ENCODE measurements at places on chromosomes 6 and 20.

DNA sequence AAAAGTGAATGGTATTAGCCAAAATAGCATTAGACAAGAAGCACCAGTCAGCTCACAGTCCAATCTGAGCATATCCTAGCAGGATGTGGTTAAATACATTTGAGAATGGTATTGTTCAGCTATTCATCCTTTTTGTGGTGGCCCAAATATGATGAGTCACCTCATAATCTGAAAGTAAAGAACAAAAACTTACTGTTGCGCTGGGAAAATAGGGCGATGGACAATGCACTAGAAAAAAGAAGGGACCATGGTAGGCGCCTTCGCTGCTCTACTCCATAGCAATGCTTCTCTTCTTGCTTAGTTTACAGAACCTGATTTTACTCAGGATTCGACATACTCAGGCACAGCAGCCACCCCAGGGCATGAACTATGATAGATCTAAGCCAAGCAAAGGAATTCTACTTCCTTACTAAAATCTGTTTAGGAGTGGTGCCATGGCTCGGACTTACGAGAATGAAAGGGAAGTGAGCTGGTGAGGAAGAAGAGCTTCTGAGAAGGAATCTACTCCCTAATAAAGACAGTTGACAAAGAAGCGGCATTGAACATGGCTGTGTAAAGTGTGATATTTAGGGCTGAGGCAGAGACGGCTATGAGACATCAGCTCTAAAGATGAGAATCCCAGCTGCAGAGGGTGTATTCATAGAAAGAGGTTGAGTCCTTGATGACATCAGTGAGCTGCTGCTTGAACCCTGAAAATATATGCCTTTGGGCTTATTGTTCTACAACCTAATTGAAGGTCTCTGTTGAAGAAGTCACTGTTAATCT is 16.6 kb upstream of the FBXO9 start:
- no peak for DNase-seq

DNA sequence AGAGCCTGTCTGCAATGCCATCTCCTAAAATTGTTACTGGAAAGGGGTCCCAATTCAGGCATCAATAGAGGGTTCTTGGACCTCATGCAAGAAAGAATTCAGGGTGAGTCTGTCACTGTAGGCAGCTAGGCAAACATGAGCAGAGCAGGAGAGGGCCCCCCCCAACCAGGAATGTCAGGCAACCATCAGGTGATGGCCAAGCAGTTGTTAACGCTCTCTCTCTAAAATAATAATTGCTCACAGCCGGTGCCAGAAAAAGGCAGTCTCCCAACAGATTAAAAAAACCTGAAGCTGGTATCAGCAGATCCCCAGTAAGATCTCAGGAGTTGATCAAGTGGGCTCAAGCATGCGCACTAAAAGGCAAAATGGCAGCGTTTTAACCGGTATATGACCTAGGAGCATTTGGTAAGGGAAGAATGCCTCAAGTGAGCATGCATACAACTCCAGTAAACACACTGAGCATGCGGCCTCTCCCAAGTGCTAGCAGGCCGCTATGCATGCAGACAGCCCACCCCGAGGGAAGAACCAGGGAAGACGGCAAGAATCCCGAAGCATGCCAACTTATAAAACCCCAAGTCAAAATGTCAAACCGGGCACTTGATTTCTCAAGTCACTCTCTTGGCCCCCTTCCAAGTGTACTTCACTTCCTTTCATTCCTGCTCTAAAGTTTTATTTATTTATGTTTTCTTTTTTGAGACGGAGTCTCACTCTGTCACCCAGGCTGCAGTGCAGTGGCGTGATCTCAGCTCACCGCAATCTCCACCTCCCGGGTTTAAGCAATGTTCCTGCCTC is 44.0 kb upstream of the RNGTT start:
- DNase-seq: no peak

DNA sequence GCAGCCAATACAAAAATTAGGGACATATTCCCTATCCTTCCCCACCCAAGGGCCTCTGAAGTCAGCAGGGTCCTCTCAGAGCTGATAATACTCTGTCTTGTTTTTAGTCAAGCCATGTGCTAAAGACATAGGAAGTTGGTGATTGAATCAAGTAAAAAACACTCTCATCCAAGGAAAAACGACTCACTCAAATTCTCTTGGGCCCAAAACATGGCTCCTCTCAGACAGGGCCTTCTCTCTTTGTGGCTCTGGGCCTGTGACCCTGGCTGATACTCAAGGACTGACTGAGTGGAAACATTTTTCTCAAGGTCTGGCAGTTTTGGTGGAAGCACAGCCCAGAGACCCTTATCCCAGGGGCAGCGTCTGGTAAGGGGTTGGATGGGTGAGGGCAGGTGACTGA is 5.9 kb upstream of the SCML4 start:
- DNase-seq: no peak

- no peak for DNase-seq
Measured at GRCh38 chr6:104431096-104431495, 428.6 kb downstream of the HACE1 start.

- DNase-seq: no peak
Measured at GRCh38 chr6:69887714-69888345, 21.5 kb downstream of the COL19A1 start.

GRCh38 chr6:134176264-134176975 is 124.0 kb upstream of the SLC2A12 start:
- DNase-seq: no peak

DNA sequence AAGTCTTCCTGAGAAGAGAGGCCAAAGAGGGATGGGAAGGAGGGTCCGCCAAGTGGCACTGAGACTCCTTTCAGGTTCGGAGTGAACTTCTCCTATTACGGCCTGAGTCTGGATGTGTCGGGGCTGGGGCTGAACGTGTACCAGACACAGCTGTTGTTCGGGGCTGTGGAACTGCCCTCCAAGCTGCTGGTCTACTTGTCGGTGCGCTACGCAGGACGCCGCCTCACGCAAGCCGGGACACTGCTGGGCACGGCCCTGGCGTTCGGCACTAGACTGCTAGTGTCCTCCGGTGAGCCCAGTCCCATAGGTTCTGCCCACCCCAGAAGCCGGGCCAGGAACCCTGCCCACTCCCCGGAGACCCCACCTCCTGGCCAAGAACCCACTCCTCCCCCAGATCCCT is 4.1 kb downstream of the SLC22A7 start:
- no peak for DNase-seq

DNA sequence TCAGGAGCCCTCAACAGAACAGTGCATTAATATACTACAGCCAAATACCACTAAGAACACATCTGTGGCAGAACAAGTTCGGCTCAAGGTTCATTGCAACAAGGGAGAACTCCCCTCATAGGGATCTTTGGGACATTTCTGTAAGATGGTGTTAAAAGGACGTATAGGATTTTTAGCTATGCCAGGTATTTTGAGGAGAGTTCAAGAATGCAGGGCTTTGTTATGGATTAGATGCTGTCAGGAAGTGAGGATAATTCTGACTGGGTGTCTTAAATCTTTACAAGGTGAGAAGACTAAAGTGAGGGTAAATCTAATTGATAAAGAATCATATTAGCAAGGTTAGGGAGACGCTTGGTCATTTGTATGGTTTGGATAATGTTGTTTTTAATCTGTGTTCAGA is 83.7 kb upstream of the AHI1 start:
- no peak for DNase-seq

DNA sequence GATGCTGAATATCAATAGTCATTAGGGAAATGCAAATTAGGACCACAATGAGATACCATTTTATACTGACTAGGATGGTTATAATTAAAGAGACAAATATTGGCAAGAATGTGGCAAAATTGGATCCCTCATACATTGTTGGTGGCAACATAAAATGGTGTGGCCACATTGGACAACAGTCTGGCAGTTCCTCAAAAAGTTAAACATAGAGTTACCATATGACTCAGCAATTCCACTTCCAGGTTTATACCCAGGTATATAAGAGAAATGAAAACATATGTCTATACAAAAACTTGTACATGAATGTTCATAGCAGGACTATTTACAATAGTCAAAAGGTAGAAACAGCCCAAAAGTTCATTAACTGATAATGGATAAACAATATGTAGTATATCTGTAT is 2.0 kb upstream of the CRIP3 start:
- no peak for DNase-seq

DNA sequence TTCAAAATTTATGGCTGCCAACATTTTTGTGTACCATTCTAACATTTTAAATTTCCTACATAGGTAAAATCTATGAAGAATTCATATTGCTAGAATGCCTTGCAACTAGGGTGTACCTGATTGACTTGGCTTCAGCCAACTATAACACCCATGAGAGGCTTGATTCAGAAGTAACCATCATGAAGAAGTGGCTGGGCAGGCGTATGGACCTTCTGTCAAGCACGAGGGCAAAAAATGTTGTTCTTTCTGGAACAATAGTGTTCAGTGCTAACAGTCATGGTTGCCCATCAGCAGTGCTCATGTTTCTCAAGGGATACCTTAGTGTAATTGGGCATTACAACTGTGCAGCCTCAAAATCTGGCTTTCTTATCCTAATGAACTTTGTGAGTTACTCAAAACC is 42.9 kb downstream of the ID4 start:
- no peak for DNase-seq

DNA sequence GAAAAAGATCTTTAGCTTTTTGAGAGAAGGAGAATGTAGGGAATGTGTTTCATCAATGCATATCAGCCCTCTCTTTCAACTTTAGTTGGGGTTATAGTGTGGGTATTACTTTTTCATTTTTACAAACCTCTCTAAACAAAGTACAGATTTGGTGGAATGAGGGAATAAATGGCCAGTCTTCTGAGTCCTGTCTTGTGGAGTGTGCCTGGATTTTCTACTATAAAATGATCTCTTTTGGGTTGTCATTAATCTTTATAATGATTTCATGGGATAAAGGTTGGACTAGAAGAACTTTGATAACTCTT is 209.3 kb downstream of the RNF144B start:
- no peak for DNase-seq

DNA sequence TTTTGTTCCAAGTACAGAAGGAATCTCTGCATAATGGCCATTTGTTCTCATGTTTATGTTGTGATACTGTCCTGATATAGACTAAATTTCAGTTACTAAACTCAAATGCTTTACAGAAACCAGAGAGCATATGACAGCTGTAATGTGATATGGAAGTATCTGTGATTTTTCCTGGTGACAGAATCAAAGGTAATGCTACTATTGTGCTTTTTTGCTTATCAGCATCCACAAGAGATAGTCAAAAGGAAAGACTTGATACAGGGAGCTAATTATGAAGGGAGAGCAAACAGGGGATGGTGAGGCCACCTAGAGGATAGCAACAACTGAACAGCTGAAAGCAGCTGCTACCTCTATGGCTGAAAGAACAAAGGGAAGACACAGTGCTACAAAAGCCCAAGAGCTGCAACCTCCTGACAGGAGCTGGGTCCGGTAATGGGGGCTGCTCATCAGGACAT is 181.4 kb downstream of the PHF3 start:
- DNase-seq: peak; percentile 21

DNA sequence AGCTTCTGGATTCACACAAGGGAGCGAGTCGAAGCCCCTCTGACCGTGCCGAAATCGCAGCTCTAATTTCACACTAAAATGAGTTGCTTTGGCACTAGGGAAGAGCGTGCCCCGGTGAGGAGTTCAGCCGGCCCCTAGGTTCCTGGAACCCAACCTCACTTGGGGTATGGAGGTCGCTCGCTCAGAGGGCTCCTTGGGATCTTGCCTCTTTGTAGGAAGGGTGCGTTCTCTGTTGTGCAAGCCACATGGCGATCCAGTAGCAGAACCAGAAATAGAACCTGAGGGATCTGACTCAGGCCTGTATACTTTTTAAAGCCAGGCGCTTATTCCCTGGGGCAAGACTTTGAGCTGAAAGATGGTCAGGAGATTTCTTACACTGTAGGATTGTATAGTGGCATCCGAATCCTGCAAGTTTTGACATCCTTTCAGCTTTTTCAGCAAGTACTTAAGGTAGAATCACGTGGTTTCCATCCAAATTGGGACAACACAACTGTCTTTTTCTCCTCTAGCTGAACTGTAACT is 861 bp upstream of the RALGAPA2 start:
- no peak for DNase-seq

GRCh38 chr6:160167604-160168399 is 46.2 kb downstream of the SLC22A1 start:
- DNase-seq: no peak

DNA sequence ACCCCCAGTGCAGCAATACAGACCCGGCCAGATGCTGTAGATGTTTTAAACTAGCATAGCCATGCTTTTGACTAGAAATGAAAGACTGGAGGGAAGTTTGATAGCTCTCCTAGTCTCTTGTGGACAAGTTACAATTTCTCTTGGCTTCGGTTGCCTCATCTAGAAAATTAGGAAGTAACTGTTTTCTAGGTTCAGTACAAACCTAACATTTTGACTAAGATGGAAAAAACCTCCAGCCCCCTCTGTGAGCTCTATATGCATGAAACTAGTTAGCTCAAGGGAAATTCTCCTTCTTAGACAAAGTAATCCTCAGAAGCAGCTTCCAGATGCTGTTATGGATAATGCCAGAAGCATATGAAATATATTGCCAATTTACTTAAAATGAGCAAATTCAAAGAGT is 86.6 kb downstream of the RNF144B start:
- no peak for DNase-seq

GRCh38 chr6:74966712-74967111 is 239.1 kb downstream of the COL12A1 start:
- DNase-seq: no peak

DNA sequence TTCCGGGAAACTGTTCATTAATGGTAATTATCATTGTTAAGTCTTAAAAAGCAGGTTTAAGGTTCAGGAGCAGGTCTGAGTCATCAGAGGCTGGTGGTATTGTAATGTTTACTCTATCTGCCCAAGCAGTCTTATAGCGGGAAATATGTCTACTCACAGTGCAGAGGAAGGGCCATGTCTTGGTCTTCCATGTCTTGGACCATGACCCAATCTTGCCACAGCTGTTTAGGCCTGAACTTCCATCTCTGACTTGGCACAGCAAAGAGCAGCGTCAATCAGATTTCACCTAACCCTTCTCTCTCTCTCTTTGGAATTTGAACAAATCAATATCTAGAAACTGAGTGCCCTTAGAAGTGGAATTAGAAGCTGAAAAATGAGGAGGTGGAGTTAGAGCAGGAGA is 25.8 kb downstream of the SLC2A12 start:
- DNase-seq: no peak
